ENCODE measurements at places on chromosomes 3 and 15.

DNA sequence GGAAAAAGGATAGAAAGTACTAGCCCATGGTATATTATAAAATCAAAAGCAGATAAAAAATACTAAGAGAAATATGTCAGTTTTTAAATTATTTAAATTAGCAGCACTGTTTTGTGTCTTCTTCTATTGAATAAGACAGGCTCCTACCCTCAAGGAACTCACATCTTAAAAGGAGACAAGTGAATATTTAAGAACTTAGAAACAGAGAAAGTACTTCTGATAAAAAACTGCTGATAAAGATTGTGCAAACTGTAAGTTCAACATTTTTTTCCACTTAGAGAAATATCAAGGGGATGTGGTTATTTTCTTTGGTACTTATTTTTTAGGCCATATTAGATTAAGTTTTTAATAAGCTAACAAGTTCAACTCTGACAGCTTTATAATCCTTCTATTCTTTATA, 3.0 kb upstream of the ANKRD28 start:
- no peak for DNase-seq

DNA sequence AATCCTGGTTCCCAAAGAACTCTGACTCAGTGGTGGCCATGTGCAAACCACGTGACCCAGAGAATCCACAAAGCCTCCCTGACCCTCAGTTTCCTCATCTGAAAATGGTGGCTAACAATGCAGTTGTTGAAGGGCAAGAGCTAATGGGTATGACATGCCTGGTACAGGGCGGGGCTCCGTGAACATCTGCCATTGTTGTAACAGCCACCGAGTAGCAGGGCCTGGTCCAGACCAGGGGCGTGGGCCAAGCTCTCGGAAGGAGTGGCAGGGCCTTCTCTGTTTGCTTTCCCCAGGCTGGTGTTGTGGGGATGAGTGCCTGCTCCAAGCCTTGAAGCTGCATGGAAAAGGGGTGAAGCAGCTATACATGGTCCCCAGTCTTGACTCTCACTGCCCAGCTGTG, 13.4 kb downstream of the MAPKAPK3 start:
- no peak for DNase-seq

DNA sequence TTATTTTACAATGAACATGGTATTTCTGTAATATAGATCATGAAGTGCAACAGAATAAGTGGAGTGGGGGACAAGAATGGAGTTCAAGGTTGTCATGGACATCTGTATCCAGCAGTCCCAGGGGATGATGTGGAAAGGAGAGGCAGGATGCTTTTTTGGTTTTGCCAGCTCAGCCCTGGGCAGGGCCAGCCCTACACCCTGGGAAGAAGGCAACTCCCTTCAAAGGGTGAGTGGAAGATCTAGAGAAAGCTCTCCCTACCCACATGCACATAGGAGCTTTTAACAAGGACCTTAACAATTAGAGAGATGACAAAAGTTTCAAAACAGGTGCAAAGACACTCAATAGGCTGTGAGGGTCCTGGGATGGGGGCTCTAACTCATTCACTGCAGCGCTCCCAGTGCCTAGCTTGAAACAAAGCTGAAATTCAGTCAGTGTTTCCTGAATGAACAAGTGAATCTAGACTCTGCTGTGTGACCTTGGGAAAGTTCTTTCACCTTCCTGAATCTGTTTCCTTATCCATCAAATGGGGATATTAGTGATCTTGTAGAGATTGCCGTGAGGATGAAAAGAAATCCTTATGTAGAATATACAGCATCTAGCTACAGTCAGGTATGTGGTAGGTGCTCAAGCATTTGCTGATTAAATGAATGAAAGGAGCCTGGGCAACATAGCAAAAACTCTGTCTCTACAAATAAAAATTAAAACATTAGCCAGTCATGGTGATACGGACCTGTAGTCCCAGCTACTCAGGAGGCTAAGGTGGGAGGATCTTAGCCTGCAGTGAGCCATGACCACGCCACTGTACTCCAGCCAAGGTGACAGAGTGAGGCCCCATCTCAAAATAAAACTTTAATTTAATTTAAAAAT, 14.3 kb downstream of the BHLHE40 start:
- DNase-seq = no peak

DNA sequence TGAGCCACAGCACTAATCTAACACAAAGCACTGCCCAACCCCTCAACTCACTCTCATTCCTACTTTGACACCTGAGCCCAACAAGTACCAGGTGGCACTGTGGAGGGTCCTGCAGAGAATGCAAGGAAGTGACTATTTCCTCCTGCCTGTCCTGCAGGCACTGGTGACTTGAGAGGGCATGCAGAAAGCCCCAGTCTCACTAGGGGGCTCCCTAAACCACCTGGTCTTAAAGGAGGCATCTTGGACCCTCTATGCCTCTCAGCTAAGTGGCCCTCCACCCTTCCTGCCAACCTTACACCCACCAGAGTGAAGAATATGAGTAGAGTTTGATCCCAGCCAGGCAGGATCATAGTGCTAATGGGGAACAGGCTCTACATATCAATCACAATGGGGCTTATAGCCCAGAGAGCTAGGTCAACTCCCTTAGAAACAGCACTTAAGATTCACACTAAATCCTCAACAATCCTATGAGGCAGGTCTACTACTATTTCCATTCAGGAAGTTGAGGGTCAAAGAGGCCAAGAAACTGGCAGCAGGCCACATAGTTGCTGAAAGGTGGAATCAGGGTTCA, 15.2 kb downstream of the TRAIP start:
- no peak for DNase-seq

DNA sequence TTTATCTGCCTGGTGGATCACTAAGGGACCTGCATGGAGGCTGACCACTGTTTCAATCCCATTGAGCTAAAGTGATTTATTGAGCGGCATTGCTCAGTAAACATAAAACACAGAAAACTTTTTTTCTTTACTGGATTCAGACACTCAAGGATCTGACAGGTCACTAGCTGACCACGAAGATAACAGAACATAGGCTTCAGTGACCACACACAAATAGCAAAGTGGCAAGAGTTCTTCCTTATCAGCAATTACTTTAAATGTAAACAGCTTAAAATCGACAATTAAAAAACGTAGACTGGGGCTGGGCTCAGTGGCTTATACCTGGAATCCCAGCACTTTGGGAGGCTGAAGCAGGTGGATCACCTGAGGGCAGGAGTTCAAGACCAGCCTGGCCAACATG, 48.7 kb downstream of the STAG1 start:
- DNase-seq = no peak

DNA sequence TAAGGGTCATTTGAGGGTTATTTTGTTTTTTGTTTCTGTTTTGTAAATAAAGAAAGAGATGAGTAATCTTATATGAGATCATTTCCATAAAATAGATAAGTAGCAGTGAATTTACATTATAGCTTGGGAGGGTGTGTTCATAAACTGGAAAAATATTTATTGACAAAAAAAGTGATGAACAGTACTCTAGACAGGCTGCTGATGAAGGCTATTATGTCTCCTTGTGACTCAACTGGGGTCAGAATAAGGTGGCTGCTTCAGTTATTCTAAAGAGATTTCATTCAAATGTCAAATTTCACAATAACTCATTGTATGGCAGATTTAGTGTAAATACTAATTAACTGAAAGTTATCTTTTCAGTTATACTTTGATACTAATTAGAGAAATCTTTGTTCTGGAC, 251.1 kb upstream of the CMC1 start:
- DNase-seq = no peak

- no peak for DNase-seq
Observed at GRCh38 chr3:120171134-120171873, 77.1 kb upstream of the GSK3B start.
